ENCODE measurements at places on chromosomes 7 and 10.

DNA sequence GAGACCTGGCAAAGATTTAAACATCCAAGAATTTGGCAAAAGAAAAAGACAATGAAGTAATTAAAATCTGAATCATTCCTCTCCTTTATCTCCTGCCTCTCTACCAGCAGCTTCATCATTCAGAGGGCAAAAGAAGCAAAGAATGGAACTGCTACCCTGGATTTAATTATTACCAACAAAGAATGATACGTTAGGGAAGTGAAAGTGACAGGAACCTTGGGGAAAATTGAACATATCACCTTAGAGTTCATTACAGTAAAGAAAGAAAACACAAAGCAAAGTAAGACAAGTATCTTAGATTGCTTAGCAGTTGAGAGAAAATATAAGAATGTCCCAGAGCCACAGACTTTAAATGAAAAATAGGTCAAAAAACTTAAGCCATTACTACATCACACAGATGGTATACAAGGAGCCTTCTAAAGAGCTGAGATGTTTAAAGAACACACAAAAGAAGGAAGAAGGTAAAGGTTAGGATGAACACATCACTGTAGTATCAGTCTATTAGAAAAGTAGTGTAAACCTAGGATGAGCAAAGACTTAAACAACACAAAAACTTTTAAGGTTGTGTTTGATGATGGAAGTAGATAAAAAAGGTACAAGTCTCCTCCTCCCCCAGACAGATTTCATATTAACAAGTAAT is 17.5 kb downstream of the CTNNA3 start:
- no peak for DNase-seq

DNA sequence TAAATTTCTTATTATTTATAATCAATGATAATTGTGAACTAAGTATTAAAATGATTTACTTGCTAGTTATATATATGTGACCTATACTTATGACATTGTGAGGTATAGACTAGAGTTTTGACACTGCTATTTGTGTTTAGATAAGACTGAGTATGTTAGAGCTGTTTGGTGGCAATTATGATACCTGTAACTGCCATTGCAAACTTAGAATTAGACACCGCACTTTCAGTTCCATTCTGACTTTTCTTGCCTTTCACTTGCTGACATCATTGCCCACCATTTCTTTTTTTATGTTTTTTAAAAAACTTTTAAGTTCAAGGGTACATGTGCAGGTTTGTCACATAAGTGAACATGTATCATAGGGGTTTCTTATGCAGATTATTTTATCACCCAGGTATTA is 214.5 kb downstream of the MBL2 start:
- DNase-seq, result no peak

DNA sequence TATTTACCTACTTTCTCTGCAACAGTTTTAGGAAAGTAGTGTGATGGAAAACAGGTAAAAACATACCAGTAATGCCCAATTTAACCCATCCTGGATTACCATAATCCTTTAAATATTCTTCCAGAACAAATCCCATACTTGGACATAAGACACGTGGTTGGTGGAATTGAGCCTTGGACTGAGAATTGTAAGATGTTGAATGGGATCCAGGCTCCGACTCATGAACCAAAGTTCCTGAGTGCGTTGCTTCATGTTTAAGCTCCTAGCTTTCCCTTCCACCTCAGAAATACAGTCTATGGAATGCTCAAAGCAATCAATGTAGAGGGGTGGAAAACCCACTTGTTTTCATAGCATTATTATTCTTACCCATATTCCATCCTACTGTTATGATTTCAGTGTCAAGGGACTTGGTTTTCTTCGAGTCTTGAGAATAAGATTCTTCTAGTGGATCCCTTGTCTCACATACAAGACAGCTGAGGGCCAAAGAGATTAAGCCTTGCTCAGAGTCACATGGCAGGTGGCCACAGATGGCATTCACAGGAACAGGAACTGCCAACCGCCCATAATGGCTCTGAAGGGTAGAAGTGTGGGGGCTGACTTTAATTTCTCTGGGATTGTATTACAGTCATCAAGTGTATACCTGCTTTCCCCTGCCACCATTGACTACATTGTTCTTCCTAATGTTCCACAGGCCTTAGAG is 171.2 kb downstream of the GFRA1 start:
- no peak for DNase-seq

GRCh38 chr10:30823651-30824050 is 194.1 kb upstream of the LYZL2 start:
- DNase-seq, result no peak

DNA sequence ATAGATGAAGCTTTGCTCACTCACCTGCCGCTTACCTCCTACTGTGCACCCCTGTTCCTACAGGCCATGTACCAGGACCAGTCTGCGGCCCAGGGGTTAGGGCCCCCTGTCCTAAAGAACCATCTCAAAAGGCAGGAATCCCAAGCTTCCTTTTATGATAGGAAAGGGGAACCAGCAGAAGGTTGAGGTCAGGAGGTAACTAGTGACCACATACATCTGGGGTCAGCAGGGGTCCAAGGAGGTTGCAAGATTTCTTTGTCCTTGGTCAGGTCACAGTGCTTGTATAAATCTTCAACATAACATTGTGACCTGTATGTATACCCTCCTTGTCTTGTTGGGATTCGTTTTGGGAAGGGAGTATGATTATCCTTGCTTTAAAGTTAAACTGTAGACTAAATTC is 73.8 kb downstream of the OAT start:
- no peak for DNase-seq

- DNase-seq, result no peak
Observed at GRCh38 chr10:34347131-34347530, 468.0 kb downstream of the PARD3 start.

GRCh38 chr10:35505241-35505873 is 99.8 kb upstream of the GJD4 start:
- no peak for DNase-seq

GRCh38 chr10:27746397-27747095 is 927 bp upstream of the MKX start:
- DNase-seq, result no peak

DNA sequence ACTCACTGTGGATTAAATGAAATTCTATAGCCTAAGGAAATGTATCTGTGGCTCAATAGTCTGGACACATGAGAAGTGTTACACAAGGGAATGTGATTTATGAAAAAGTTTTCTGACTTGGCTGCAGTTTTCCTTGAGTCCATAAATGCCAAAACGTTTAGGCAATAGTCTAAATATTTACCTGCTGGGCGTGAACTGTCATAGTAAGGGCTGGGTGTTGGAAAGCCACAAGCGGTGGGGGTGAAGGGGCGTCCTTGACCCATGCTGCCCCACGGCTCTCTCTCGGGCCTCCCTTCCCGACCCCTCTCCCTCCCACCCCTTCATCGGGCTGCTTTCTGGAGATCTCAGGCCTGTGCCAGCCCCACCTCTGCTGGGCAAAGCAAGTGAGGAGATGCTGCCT is 223.7 kb downstream of the BUB3 start:
- DNase-seq, result no peak

DNA sequence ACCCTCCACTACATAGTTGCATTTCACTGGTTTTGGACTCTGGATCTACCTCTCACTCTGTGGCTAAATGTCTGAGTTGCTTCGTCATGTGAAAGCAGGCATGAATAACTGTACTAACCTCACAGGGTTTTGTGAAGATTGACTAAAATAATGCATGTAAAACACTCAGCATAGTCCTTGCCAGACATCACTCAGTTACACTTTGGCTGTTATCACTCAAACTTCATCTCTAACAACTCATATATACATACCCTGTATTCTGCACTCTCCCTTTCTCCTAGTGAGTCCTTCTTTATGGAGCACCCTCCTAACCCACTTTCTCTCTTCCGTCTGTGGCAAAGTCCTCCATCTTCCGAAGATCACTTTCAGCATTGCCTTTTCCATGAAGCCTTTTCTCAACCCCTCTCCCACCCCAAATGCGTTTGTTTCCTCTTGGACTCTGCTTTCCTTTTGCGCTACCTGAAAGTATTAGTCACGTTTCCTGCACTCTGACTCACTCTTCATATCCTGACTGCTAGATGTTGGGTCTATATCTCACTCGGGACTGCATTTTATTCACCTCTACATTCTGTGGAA is 72.6 kb downstream of the OSBPL3 start:
- no peak for DNase-seq

DNA sequence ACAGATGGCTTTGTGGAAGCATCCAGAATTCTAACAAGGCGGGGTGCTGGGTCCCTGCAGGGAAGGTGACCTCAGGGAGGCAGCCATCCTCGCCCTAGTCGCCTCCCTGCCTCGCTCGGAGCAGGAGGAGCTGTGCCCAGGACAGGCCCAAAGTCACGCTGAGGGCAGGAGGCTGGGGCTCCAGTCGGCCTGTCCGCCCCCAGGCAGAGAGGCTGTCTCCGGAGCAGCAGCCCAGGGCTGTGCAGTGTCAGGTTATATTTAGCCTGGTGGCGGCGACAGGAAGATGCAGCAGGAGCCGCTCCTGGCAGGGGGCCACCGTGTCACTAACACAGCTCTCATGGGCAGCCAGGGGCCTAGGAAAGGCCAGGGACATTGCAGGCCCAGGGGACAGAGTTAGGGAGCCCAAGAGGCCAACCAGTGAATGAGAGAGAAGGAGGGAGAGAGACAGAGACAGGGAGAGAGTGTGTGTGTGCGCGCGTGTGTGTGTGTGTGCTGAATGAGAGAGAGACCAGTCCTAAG is 13.5 kb downstream of the KCNH2 start:
- DNase-seq, result peak; percentile 89

- DNase-seq, result no peak
Observed at GRCh38 chr7:20304366-20304765, 26.3 kb upstream of the ITGB8 start.

GRCh38 chr7:71735961-71736556 is 604.1 kb downstream of the GALNT17 start:
- no peak for DNase-seq

DNA sequence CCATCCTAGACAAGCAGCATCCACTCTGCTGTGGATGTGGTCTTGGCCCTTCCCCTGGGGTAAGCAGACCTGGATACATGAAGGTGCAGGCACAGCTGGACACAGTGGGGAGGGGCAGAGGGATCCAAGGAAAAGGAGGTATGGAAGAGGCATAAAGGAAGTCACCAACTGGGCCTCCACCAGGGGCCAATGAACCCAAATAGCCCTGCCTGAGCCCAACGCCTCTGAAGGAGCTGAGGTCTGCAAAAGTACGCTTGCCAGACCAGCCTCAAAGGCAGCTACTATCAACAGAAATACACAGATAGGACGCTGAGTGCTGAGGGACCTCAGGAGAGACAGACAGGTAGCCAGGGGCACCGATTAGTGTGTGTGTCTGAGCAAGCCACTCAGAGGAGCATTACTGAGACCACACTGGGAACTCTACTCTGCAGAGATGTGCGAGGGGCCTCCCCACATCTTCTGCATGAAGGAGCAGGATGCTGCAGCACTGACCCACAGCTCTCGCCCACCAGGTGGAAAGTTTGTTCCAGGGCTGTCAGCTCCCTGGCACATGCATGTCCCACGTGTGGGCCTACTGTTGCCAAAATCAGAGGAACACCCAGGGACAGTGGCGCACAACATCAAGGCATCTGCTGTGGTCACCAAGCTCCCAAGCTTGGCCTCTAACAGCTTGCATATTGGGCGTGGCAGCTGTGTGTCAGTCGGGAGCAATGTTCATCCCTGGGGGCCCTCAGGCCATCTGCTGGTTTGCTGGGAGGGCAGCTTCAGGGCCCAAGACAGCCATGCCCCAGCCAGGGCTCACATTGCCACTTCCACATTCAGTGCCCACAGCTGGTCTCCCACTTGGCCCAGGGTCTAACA is 40.0 kb downstream of the MKI67 start:
- no peak for DNase-seq

GRCh38 chr7:94580601-94581000 is 71.0 kb downstream of the CASD1 start:
- no peak for DNase-seq

- no peak for DNase-seq
Observed at GRCh38 chr10:92264249-92264648, 26.6 kb downstream of the CPEB3 start.

DNA sequence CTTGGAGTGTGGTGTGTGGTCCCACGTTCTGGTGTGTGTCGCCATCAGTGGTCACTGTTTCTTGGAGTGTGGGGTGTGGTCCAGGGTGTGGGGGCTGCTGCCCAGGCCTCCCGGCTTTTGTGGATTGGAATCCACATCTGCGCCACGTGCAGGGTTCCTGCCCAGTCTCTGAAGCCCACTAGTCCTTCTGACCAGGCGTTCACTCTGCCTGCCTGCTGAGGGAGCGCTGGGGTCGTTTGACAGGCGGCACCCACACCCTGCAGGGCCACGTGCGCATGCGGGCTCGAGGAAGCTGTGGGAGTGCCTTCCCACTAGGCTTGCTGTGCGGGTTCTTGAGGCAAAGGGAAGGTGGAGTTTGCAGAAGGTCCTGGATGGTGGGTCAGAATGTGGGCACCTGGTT is 51.4 kb downstream of the INPP5A start:
- no peak for DNase-seq

- DNase-seq, result no peak
Observed at GRCh38 chr7:66176914-66177313, 28.2 kb upstream of the TPST1 start.

GRCh38 chr7:23267357-23267756 is 20.8 kb downstream of the GPNMB start:
- DNase-seq, result no peak
